RKO (cell line): ENCODE measurements at places on chromosomes 5 and 9.

DNA sequence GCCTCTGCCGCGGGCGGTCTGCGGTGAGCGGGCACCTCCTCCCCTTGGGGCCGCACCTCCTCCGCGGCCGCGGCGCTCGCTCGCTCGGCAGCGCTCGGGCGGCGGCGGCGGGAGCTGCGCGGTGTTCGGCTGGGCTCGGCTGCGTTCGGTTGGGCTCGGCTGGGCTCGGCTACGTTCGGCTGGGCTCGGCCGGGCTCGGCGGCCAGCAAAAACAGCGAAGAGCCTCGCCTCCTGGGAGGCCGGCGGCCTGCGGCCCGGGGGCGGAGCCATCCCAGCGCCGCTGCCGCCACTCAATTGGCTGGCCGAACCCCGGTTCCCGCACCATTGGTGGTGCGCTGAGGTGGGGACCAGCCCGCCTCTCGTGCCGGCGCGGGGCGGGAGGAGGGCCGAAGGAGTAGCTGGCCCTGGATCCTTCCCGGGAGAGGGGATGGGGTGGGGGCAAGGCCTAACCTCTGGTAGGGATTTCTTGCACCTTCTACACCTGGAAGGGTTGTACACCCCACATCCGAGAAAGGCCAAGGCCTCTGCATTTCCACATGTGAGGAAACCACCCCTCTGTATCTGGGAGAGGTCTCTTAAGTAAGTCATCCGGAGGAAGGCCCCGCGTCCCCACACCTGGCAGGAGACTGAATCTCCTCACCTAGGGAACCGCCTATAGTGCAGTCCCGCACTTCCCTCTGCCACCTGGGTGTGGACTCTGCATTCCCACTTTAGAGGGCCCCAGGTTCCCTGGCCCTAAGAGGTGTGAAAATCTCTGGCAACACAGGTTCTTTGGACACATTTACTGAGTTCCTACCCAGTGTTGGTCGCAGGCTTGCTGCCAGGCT is at the start of gene ENHO:
Gene ENHO (minus strand): TSS at position 20 of the 827 bp plus-strand sequence. CDS start 1,295 bp downstream, outside the sequence.
- DNase-seq = peak; percentile 89

- DNase-seq = no peak
Observed at GRCh38 chr5:126965487-126965886, 64.9 kb downstream of the MARCHF3 start.

DNA sequence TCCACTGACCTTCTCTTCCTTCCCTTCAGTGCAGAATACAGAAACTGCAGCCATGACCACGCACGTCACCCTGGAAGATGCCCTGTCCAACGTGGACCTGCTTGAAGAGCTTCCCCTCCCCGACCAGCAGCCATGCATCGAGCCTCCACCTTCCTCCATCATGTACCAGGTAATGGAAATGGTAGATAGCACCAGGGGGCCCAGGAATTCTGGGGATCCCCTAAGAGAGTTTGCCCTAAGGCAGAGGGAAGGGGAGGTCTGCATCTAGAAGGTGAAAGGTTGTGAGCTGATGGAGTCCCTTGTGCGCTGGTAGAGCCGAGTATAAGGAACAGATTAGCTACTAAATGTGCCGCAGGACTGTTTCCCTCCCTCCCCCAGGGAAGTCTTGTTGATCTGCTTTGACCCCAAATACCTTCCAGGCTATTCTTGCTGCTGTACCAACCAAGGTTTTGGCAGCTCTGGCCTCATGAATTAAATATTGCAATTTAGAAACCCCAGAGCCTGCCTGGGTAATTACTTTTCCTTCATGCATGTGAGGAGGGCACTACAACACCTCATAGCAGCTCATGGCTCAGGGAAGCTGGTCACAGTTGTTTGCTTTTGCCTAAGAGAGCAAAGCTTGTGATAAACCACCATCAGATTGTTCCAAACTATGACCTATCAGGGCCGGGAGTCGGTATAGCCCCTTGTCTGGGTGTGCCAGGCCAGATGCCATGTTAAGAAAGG is 19.6 kb downstream of the CYFIP2 start:
- no peak for DNase-seq

DNA sequence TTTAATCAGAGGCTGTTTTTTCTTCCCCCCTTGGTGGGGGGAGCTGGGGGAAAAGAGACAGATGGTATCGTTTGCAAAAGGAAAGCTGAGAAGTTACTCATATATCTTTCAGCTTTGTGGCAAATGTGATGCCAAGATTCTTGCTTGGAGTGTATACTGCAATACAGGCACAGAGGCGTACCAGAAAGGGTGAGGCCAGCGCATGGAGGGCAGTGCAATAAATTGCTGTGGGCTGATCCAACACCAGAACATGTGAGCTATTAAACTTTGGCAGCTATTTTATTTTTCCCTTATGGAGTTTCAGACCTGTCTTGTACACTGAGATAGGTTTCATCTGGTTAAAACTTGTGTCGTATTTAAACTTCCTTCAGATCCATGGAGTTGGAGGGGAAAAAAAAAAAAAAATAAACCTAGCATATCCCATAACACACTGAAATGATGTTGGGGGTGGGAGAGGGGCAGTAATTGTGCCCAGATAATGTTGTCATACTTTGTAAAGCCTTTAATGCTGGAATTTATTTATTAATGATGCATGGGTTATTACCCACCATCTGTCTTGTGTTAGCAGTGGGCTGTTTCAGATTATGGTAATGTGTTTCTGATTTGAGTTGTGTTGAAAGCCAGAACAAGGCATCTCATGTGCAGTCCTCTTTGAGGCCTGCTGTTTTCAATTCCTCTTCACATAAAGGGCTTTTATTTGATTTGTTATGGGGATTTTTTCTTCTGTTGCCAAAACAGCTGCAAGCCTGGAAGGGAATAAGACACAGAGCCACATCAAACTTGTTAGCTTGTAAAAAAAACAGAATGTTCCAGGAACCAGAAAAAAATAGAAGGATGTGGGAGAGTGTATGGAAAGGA is 891.3 kb downstream of the TLE1 start:
- DNase-seq = no peak

DNA sequence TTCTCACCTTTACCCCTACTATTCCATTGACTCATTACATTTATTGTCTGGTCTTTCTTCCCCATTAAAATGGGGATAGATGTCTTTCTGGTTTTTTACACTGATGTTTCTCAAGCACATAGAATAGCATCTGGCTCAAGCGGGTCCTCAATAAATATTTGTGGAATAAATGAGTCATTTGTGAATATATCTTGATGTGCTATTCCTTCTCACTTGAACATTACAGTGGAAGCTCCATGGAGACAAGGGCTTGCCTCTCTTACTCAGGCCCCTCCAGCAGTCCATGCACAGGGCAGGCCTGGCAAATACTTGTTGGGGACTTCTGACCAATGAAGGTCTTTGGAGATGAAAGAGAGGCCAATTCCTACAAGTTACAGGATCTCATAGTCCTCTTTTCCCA is 151.7 kb upstream of the TAS2R1 start:
- DNase-seq = no peak

DNA sequence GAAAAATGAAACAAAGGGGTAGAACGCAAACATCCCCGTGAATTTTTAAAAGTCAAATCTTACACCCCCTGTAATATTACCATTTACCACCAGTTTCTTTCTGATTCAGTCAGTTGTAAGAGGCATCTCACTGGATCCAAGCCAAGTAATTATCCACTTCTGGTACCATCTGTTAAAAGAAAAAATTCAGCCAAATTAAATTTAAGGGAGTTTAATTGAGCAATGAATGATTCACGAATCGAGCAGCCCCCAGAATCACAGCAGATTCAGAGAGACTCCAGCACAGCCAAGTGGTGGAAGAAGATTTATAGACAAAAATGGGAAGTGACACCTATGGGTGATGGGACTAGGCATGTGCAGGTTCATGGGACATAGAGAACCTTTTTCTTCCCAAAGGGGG is 29.9 kb upstream of the MTMR12 start:
- DNase-seq = no peak

DNA sequence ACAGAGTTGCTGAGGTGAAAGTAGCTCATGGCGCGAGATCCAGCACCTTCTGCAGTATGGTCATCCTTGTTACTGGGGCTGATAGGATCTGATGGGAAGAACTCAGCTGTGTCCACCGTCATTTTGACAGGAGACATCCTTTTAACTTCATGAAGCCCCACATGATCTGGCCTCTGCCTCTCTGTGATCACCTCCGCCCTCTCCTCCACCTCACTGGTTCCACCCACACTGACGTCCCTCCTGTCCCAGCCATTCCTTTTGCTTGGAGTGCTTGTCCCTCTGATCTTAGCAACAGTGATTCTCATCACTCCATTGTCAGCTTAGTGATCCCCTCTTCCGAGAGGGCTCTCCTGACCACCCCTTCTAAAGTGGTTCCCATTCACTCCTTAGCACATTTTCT is 25.8 kb downstream of the NEUROG1 start:
- no peak for DNase-seq

GRCh38 chr9:137802021-137802420 is 75.6 kb upstream of the CACNA1B start:
- DNase-seq = no peak

DNA sequence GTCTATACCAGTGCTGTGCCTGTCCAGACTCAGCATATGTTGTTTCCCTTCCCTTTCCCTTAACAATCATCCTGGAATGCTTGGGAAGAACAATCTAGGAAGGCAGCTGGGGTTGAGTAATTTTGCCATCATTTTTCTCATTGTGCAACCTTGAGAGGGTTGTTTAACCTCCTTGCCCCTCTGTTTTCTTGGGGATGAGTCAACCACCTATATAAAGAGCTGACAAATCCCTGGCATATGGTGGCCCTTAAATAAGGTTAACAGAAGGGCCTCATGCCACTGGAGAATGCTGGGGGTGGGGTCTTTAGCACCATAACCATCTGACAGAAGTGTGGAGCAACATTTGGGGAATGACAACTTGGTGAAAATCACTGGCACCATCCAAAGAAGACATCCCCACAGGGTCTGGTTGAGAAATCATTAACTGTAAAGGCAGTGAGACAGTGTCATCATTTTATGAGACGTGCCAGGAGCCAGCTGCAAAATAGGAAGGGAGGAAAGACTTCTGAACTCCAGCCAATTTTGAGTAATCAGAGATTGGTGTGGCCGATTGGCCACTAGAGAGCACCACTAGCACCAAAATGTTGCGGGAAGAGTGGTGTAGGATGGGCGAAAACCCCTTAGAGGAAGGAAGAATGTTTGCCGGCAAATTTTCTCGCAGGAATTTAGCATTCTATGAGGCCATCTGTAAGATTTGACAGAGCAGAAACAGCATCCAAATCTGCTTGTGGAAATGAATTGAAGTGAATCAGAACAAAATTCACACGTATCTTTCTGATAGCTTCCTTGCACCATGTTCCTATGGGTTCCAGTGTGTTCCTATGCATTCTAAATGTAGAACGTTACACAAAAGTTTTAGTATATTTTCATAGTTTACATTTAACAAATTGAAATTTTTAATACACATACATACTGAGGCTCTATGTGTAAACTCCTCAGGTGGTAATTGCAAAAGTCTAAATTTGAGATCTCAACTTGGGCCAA is 113.8 kb downstream of the MSX2 start:
- DNase-seq = no peak

- DNase-seq = no peak
Observed at GRCh38 chr9:133604856-133605255, 4.3 kb downstream of the FAM163B start.

DNA sequence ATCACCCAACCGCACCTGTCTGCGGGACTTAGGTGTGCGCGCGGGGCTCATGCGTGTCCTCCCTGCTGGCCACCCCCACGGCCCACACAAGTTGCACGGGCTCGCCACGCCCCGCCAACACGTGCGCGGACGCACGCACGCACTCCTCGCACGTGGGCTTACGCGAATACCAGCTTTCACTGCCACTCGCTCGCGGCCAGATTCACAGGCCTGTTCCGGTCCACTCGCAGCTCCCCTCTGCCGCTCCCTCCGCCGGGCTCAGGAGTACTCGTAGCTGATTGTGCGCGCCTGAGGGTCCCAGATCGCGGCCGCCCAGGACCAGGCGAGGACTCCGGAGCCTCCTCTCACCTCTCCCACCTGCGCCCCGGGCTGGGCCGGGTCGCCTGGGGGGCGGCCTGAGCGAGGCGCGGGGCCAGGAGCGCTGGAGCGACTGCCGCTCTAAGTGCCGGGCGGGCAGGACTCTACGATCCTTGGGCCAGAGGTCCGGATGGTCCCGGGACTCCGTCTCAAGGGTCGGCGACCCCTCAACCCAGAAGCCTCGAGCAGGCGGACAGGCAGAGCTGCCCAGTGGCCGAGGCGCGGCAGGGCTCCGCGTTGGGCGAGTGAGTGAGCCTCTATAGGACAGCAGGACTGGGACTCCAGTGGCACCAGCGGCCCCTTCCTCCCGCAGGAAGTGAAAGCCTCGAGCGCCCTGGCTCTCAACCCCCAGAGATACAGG is 3.4 kb downstream of the PCDHGC5 start:
- DNase-seq = no peak

DNA sequence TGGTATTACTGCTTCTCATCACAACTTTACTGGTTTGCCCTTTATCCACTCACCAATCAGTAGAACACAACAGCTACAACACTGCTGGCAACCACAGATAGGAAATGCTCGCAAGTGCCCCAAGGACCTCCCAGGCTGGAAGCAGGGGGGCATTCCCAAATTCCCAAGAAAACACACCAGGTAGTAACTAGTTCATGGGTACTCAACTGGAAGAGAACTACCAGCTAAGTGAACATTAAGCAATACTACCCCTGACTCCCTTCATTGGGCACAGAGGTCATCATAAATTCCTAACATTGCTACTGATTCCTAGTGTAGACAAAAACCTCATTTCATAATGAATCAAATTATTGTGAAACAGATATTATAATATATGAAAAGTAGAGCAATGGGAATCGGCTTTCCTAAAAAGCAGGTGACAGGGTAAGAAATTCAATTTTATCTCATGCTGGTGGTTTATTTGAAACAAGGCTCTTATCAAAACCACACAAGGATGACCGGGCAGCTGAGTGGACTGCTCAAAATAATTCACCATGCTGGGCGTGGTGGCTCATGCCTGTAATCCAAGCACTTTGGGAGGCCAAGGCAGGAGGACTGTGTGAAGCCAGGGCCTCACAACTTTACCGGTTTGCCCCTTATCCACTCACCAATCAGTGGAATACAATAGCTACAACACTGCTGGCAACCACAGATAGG is 81.6 kb downstream of the TLE1 start:
- no peak for DNase-seq

DNA sequence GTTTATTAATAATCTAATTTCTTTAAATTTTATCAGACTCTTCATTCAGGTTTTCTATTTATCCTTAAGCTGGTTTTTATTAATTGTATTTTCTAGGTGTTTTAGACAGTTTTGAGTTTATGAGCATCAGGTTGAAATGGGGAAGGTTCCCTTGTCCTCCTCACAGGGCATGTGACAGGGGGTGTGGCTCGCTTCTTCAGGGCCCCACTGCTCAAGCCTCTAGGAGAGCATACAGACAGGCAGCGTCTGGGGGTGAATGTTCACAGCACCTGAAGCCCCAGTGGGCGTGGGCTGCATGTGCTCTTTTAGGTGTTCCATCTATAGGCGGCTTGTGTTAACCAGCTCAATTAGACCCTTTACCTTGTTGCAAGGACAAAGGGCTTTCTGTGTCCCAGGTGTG is 78.2 kb upstream of the RUFY1 start:
- no peak for DNase-seq

- DNase-seq = no peak
Observed at GRCh38 chr5:68652534-68652965, 437.0 kb downstream of the PIK3R1 start.

- DNase-seq = peak; percentile 93
Observed at GRCh38 chr5:142327111-142327842, 2.5 kb upstream of the SPRY4 start.

GRCh38 chr5:169971780-169972179 is 8.5 kb downstream of the INSYN2B start:
- DNase-seq = no peak

- no peak for DNase-seq
Observed at GRCh38 chr9:95494416-95495371, 22.1 kb downstream of the PTCH1 start.
